ENCODE measurements at places on chromosomes 5 and 9.

DNA sequence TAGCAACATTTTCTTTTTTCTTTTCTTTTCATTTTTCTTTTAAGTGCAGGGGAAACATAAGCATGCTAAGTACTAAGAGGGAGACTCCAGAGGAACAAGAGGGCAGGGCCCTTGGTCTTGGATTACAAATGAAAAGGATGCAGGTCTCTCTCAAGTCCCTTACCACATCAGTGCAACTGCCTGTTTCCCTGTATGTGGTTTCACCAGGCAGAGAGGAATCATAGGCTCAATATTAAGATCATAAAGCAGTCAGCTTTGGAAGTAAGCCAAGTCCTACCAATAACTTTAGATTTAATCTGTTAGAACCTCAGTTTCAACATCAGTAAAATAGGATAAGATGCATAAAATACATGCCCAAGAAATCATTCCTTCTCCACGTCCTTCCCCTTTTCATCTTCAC, 422.7 kb upstream of the PAPPA start:
- DNase-seq = no peak

DNA sequence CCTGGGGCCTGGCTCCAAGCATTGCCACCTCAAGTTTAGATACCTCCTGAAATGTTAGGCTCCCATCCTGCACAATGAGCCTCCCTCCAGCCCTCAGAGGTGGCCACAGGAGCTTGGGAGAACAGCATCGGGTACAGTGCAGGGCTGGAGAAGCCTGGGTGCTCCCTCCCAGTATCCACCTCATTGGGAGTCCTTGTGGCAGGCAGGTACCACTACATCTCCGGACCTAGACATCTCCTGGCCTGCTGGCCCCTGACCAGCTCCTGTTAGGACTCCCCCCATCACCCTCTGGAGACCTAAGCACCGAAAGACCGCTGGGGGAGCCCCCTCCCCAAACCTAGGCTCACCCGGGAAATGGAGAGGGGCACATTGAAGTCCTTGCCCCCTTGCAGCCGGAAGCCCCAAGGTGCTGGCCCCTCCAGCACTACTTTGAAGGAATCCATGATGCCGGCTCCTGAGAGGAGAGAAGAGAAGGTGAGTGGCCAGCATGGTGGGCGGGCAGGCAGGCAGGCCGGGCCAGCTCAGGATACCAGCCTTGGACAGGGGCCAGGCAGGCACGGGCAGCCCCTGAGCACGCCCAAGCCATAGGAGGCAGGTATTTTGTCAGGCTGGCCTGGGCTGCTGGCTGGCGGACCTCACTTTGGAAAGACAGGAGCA, 1.2 kb downstream of the PDLIM7 start:
- no peak for DNase-seq

GRCh38 chr9:69120380-69121154, 53.5 kb upstream of the TJP2 start:
- no peak for DNase-seq

DNA sequence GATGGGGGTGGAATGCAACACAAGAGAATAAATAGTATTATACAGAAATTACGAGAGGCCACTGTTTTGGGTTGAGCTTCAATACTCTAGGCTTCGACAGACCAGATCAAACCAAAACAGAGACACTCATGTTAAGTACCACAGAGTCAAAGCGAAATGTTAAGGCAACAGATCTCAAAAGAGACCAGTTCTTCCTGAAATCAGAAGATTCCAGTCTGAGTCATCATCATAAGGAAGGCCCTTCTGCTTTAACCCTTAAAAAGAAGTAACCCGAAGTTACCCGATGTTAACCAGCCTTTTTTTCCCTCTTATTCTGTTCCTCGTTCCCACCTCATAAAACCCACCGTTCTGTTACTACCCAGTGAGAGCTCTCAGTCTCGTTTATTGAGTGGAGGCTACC, 75.9 kb downstream of the SFXN1 start:
- no peak for DNase-seq

DNA sequence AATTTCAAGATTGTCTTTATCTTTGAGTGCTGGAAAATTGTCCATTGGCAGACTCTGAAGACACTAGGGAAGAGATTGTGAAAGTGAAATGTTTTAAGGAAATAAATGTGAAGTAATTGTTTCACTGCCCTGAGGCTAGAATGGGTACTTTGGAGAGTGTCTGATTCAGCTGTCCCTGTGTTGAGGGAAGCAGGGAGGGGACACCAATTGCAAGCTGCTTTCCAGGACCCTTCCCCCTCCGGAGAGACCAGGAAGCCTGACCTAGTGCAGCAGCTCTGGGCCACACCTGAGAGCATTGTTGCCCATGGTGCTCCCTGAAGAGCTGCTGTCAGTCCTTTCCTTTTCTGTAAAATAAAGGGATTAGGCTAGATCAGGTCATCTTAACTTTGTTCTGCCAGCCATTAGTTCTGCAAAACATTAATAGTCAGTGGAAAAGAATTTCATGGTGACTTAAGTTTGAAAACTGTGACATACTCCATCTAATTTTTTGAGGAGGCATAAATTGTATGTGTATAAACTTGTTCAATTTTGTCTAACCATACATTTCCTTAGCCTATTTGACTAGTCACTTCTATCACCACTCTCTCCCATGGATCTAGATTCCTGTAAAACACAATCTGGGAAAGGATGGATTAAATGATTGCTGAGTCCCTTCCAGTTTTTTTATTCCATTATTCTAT, 18.8 kb downstream of the MAP1B start:
- DNase-seq = no peak

GRCh38 chr5:120655828-120656435, 191.8 kb downstream of the PRR16 start:
- DNase-seq = no peak

- no peak for DNase-seq
These were observed 50.9 kb downstream of the SUSD1 start for GRCh38 chr9:112124156-112124555.

- no peak for DNase-seq
These were observed 220.2 kb upstream of the CLINT1 start for GRCh38 chr5:158079097-158079496.

DNA sequence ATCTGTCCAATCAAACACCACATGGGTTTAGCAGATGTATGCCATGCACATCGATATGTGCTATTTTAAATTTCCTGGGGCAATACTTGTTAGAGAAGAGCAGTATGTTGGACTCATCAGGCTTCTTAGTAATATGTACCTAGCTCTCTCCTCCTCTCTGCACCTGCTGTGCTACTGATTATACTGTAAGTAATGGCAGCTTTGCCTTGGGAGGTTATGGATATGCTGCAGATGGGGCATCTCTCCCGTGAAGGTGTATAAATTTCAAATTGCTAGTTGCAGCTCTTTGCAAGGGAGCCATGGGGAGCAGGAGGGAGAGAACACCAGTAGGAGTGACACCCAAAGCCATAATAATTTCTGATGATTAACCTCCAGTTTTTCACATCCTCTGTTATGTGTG, 101.5 kb downstream of the SPATA31D1 start:
- DNase-seq = no peak

GRCh38 chr5:149581192-149581861, at the start of gene ARHGEF37:
ARHGEF37 (plus strand) TSS chr5:149581498; CDS start chr5:149597770, 16,272 bp downstream.
- DNase-seq = peak; percentile 43

DNA sequence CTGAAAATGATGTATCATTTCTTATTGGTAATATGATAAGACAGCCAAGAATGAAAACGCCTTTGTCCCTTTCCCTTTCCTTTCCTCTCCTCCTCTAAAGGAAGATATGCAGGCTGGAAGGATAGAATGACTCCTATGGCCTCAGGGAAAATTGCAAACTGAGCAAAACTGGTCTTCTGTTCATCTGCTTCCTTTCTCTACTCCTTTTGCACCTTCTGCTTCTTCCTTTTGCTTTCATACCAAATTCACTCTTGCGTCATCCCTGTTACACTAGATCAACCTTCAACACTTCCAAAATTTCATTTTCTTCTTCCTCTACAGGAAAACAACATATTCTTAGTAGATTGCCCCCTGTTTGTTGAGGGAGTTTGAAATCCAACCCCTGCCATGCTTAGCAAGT, 234.1 kb downstream of the ADAMTS6 start:
- no peak for DNase-seq

DNA sequence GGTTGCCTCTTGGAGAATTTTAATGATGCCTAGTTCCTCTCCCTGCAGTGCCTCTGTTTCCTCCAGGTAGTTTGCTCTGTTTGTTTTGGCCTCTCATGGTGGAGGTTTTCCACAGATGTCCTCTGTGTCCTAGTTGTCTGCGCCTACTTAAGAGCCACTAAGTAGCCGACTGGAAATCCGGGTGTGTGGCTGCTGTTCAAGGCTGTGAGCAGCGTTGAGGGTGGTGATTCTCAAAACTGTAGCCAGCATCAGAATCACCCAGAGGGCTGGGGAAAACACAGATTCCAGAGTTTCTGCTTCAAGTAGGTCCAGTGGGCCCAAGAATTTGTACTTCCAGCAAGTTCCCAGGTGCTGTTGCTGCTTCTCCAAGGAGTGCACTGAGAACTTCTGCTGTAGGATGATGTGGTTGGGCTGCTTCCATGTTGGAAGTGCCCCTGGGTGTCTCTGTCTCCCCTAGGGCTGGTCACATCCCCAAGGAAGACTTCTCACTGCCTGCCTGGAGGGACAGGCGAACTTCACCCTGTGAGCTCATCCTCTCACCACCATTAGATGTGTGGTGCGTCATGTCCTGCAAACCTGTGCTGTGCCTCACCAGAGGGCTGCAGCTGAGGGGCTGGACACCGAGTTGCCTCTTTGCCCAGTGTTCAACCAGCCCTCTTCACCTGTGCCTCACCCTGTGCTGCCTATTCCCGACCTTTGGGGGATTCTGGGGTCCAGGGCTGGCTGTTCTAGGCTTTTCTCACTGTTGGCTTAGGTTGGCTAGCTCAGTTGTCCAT, 34.8 kb downstream of the SECISBP2 start:
- DNase-seq = no peak

DNA sequence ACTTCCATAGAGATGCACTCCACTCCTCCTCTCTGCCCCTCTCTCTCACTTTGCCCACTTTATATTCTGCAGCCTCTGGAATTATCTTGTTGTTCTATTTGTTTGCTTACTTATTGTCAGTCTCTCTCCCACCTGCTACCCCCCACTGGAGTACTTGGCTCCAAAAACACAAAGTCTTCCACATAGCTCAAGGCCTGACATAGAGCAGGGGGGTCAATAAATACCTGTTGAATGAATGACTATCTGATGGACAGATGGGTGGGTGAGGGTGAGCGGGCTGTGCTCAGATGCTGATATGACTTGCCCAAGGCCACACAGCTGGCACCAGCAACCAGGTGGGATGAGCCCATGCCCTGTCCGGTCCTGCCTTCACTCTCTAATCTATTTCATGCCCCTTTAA, 13.4 kb upstream of the UNC5A start:
- no peak for DNase-seq

GRCh38 chr5:89065919-89066318, 182.9 kb upstream of the MEF2C start:
- DNase-seq = no peak

All from SHP77 treated with DMSO at 0.1 percent for 48 hours (cell line).